ENCODE measurements at places on chromosomes 6 and 20.
A peak's percentile ranks its signal among the peaks of the same experiment; 100 is the strongest.

GRCh38 chr20:8209061-8209460 is 77.0 kb downstream of the PLCB1 start:
- no peak for DNase-seq

- DNase-seq, result peak; percentile 9
Observed at GRCh38 chr6:21914121-21914973, 320.8 kb downstream of the SOX4 start.

DNA sequence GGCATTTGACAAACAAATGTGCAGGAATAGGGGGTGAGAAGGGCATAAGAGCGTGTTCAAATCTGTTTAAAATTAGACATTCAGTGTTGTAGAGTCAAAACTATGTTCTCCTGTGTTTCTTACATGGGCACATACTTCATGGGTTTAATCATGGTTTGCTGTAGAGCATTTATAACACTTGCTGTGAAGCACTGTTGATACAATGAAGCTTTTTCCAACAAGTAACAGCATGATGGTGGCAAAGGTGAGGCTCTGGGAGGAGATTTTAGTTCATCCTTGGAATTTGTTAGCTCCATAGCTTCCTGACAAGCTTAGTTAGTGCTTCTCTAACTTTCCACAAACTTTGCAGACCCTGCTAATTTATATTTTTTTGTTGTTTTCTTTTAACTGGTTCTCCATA is 900.7 kb downstream of the TFAP2A start:
- DNase-seq, result no peak

GRCh38 chr6:68779366-68779765 is 144.3 kb downstream of the ADGRB3 start:
- DNase-seq, result no peak

- DNase-seq, result no peak
Observed at GRCh38 chr6:57135885-57136284, 36.2 kb upstream of the BAG2 start.

GRCh38 chr6:150620244-150620643 is 20.6 kb downstream of the PLEKHG1 start:
- DNase-seq, result no peak

DNA sequence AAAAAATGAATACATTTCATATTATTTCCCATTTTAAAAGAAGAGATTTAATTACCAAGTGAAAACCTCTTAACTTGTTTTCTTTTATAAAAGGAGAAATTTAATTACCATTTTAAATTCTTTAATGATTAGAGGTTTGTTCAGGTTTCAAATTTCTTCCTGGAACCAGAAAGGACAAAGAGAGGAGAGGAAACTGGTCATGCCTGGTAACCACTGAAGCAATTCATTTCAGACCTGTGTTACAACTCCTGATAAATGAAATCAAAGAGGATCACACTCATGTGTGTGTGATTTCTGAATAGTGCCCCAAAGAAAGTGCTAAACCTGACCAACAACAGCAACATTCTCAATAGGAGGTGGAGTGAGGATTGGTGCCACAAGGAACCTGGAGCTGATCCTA is 12.6 kb upstream of the SLPI start:
- no peak for DNase-seq

- no peak for DNase-seq
Observed at GRCh38 chr20:33773412-33774089, 37.6 kb upstream of the CHMP4B start.

DNA sequence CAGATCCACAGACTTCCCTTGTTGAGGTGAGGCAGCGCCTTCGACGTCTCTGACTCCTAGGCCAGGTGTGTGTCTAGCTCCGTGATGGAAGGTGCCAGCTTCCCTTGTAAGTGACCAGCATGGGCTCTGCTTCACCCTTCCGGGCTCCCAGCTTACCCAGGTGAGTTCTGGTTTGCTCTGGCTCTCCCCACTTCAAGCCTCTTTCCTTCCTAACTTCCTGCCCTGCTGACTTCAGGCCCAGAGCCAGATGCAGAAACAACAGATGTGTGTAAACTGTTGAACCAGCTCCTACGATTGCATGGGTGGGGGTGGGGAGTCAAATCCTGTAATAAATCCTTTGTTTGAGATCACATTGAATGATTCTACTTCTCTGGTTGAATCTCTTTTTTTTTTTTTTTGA is 51.6 kb upstream of the BMP6 start:
- no peak for DNase-seq

DNA sequence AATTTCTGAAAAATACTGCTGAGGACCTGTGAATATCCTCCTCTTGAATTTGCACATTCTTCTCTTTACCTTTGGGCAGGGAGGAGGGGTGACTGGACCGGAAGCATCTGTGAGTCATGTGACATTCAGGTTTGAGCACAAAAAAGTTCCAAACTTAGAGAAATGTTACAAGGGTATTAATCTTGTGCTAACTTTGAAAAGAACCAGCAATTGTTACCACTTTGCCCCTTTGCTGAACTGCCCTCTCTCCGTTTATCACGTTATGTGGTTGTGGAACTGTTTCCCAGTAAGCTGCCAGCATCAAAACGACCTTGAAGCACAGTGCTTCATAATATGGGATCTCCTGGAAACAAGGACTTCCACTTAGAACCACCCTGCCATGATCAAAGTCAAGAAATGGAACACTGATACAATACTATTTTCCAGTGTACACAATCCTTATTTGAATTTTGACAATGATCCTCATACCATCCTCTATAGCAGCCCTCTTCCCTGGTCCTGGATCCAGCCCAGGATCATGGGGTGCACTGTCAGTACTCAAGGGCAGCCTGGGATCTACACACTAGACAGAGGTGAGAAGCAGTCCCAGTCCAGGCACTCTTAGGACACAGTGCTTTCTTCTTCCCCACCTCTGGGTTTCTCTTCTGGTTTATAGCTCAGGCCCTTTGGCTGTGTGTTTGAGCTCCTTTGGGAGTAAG is 2.3 kb upstream of the TUBB1 start:
- DNase-seq, result no peak

DNA sequence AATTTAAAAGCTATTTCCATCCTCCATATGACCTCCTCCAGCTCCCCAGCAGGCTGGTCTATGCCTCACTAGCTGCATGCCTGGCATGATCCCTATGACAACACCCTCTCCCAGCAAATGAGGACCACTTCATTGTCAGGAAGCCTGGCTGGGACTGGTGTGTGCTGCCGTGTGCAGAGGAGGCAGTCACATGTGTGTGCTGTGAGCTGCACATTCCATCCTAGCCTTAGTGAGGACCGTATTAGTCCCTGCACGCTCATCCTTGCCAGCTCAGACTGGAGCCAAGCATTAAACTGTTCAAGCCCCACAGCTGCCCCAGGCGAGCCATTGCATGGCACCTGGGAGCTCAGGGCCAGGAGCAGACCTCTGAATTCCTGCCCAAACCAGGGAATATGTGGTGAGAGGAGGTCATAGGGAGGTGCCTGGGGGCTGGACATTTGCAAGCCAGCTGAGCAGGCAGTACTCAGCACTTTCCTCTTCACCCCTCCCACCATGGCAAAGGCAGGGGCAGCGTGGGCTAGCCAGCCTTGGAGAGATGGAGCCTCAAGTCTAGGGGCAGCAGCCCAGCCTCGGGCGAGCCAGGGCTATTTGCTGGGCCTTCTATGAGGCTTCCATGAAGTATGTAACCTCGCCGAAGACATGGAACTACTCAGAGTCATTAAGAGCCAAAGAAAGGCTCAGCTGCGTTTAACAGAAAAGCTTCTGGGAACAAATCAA is 8.7 kb upstream of the CCN5 start:
- no peak for DNase-seq

DNA sequence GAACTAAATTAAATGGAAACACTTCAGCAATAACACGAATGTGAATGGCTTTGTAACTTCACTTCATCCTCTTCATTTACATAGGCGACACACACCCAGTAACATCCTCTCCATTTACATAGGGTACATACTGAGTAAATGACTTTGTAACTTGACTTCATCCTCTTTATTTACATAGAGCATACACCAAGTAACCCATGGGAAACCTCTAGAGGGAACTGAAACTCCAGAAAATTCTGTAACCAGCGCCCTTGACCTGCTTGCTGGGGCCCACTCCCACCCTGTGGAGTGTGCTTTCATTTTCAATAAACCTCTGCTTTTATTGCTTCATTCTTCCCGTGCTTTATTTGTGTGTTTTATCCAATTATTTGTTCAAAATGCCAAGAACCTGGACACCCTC is 81.6 kb upstream of the OPRM1 start:
- DNase-seq, result no peak

DNA sequence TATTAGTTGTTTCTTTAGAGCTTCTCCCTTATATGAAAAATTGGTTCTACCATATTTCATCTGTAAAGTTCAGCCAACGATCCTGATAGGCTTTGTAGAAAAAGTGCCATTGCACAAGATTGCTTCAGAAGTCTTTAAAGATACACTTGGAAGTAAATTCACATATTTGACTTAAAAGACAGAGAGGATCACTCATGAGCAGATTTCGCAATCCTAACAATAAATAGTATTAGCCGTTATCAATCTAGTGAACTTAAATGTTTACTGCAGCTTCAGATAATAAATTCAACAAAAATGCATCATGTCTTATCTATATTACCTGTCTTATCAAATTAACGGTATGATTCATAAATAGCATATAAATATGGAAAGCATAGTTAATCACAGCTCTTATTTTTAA is 8.7 kb upstream of the SLC17A4 start:
- DNase-seq, result no peak

GRCh38 chr20:34925981-34926380 is 29.6 kb downstream of the GSS start:
- no peak for DNase-seq

DNA sequence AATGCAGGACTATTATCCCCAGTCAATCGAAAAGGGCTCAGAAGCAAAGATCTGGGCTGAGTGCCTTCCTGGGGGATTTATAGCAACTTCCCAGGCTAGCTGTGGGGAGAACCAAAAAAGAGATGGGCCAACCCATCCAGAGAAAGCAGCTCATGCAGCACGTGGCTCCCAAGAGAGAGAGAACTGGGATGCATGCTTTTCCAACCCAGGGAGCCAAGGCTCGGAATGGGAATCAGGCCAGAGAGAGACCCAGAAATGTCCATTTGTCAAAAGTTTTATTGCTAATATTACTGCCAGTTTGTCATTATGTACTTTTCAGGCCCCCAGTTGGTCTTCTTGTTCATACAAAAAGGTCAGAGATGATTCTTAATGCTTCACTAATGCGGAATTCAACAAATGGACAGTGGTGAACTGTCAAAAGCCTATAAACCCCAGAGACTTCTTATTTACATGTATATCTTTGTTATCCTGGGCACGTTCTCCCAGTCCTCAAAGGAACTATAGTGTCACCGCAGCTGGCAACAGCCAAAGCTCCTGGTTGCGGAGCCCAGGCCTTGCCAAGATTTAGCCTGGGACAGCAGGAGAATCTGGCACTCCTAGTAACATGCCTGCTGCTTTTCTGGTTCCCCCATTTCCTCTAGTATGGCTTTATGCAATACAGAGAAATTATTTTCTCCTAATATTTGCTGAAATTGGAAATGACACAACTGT is 139.1 kb upstream of the POU3F2 start:
- no peak for DNase-seq

DNA sequence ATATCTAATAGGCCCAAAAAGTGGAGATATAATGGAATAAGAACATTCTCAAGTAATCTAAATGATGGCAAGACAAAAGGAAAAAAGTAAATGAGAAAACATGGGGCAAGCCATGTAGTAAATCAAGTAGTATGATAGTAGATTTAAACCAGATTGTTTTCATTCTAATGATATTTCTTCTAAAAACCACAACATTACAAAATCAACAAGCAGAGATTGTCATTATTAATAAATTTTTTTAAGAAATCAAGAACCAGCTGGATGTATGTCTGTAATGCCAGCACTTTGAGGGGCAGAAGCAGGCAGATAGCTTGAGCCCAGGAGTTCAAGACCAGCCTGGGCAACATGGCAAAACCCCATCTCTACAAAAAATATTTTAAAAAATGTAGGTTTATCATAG is 155.0 kb downstream of the RNGTT start:
- no peak for DNase-seq

GRCh38 chr20:45459606-45460005 is 9.9 kb upstream of the WFDC2 start:
- no peak for DNase-seq

GRCh38 chr6:2560917-2561698 is 189.6 kb downstream of the MYLK4 start:
- DNase-seq, result no peak

DNA sequence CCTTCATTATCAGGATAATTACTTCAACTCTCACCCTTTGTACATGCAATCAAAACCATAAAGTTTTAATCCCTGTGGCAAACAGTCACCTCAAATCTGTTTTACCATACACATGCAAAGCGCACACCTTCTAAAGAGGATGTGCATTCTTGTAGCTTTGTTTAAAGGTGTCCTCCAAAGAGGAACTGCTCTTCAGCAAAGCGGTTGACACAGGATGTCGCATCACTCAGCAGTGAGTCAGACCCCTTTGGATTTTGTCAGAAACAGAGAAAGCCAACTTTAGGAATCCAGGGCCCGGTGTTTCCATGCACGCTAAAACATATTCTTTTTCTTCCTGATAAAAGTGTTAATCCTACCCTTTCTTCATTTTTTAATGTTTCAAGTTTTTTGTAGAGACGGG is 268.3 kb upstream of the ARID1B start:
- DNase-seq, result no peak

GRCh38 chr6:30709101-30709868 is 7.8 kb downstream of the MDC1 start:
- DNase-seq, result no peak

GRCh38 chr6:148516617-148517016 is 174.0 kb downstream of the SASH1 start:
- no peak for DNase-seq

- no peak for DNase-seq
Observed at GRCh38 chr6:163711615-163712565, 297.4 kb downstream of the QKI start.

DNA sequence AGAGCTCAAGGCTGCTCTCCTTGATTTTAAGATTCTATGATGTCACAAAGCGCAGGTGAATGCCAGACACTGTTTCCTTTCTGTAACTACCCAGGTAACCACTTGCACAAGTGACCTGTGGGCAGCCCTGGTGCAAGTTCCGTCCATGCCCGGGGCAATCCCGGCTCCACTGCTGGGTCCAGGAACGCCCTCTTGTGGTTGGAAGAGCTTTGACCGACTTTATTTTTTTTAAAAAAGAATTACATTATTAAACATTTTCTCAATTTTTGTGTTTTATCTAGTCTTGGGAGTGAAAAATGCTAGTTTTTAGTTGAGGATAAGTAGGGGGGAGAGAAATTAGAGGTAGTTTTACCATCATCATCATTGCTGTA is 695.2 kb downstream of the QKI start:
- no peak for DNase-seq

DNA sequence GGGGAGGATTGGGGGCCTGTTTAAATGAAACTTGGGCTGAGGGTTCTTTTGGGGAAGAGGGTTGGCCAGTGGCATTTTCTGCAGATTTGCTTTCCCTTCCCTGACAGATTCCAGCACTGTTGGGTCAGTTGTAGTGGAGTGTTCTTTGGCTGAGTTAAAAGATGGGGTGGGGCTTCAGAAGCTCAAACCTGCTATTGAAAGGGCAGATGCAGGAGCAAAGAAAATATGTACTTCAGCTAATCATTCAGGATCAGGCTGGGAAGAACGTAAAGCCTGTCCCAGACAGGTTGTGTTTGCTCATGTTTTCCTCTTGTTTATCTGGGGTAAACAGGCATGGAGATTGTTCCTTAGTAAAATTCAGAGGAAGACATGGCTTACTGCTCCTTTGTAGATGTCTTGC is 2.5 kb downstream of the SASH1 start:
- DNase-seq, result no peak

- no peak for DNase-seq
Observed at GRCh38 chr6:6752129-6752528, 163.6 kb downstream of the LY86 start.

- no peak for DNase-seq
Observed at GRCh38 chr6:168385037-168385759, 55.8 kb upstream of the SMOC2 start.

- no peak for DNase-seq
Observed at GRCh38 chr20:44979090-44979621, 12.8 kb downstream of the STK4 start.
